ENCODE measurements at places on chromosomes 6 and 20. TPM values are rescaled to one million over a fixed set of nuclear protein-coding genes. Genes with fewer than 3 reads are reported as not detected.

AVP gene
- total RNA-seq = not detected

TNNC2 gene
- 0.84 TPM for total RNA-seq

C20orf96 gene
- total RNA-seq = 2.8 TPM

CAP2 gene
- 2.7 TPM for total RNA-seq

NRSN1 gene
- not detected for total RNA-seq

MCCD1 gene
- not detected for total RNA-seq

SLC12A5 gene
- total RNA-seq = not detected

CDSN gene
- total RNA-seq = not detected

ULBP2 gene
- 6.6 TPM for total RNA-seq

MAP7 gene
- total RNA-seq = 0.34 TPM

FAM209A gene
- total RNA-seq = not detected

CD24 gene
- total RNA-seq = 0.17 TPM

BPIFB2 gene
- total RNA-seq = not detected

DNAH8 gene
- total RNA-seq = not detected

ZC2HC1B gene
- not detected for total RNA-seq

PRDM1 gene
- 1.6 TPM for total RNA-seq

CTCFL gene
- total RNA-seq = not detected

STMN3 gene
- 67.4 TPM for total RNA-seq

EYA4 gene
- total RNA-seq = 8.1 TPM

BPIFB1 gene
- total RNA-seq = not detected

GMEB2 gene
- 9.2 TPM for total RNA-seq

Measured in bronchus fibroblast of lung (primary cell).